ENCODE measurements at places on chromosomes 1 and 21.

- DNase-seq, result no peak
These were observed 845.4 kb upstream of the ADAMTS5 start for GRCh38 chr21:27812279-27812678.

DNA sequence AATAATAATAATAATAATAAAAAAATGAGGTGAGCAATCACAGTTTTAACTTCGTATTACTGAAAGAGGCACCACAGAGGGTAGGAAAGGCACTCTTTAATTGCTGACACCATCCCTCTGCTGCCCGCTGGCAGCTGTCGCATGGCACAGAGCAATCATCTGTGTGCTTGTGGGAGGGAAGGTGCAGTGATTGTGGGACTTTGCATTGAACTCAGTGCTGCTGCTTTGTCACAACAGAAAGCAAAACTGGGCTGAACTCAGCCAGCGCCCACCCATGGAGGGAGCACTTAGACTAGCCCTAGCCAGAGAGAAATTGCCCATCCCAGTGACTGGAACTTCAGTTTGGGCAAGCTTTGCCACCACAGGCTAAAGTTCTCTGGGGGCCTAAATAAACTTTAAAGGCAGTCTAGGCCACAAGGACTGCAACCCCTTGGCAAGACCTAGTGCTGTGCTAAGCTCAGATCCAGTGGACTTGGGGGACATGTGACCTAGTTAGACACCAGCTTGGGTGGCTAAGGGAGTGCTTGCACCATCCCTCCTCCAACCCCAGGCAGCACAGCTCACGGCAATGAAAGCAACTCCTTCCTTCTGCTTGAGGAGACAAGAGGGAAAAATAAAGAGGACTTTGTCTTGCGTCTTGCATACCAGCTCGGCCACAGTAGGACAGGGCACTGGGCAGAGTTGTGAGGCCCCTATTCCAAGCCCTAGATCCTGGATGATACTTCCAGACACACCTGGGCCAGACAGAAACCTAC is 59.3 kb downstream of the WDR4 start:
- DNase-seq, result no peak

DNA sequence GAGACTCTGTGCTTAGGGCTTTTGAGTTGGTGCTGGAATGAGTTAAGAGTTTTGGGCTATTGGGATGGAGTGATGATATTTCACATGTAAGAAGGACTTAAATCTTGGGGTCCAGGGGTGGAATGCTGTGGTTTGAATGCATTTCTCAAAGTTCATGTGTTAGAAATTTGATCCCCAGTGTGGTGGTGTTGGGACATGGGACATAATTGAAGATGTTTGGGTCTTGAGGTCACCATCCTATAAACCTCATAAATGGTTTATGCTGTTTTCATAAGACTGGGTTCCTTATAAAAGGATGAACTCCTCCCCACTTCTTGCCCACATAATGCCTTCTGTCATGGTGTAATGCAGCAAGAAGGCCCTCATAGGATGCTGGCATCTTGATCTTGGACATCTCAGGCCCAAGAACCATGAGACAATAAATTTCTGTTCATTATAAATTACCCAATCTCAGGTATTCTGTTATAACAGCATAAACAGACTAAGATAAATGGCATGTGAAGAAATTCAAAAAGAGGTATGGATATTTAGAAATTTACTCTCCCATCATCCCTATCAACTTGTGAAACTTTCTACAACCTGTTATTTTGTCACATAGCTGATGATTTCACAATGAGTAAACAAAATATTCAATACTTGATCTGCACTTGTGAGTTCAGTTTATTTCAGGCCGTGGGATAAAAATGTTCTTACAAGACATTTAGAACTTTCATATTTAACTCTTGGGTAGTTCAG is 48.0 kb upstream of the NEK7 start:
- no peak for DNase-seq

DNA sequence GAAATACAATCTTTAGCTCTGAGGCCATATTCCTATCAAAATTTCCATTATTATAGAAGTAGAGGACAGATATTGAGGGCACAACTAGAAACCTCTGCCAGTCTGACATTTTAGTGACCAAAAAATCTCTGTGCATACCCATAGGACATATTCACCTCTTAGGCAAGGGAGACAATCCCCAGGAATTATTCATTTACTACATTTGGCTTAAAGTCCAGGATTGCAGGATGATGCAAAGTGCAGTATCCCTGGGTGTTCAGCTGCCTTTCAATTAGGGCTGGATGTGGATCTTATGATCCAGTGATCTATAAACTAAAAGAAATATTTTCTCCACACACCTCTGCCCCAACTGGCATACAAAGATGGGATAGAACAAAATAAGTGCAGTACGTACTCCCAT is 50.9 kb downstream of the PTGS2 start:
- DNase-seq, result no peak

GRCh38 chr1:165592945-165593823 is 37.9 kb upstream of the MGST3 start:
- DNase-seq, result peak; percentile 55

DNA sequence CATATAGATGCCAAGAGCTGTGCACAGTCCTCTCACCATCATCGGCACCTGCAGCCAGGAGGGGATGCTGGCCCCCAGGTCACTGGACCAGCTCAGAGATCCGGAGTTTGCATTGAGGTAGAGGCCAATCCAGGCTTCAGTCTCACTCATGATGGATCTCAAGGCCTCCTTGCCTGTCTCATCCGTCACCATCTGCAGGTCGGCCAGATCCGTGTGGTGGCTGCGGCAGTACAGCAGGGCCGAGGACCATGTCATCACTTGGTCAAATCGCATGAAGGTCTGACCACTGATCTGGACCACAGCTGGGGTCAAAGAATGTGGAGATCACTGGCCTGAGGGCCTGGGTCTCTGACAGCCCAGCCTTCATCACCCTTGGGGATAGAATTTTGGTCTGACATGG is 6.6 kb downstream of the CLEC20A start:
- no peak for DNase-seq

DNA sequence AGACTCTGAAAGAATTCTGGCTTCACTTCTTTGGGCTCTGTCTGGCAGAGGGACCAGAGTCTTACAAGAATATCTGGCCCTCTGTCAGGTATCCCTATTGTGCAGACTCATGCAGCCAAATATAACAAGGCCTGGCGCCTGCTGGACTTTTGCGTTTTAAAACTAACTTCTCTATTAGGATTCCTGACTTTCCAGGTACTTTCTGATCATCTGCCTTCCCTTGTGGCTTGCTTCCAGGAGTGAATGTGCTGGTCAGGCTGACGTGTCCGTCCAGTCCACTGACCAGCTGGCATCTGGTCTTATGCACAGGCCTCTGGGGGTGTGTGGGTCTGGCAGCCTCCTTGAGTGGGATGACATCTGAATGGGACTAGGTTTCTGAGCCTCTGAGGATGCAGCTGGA is 8.6 kb upstream of the RAB29 start:
- no peak for DNase-seq

- no peak for DNase-seq
These were observed 21.1 kb downstream of the GBP1 start for GRCh38 chr1:89043940-89044339.

DNA sequence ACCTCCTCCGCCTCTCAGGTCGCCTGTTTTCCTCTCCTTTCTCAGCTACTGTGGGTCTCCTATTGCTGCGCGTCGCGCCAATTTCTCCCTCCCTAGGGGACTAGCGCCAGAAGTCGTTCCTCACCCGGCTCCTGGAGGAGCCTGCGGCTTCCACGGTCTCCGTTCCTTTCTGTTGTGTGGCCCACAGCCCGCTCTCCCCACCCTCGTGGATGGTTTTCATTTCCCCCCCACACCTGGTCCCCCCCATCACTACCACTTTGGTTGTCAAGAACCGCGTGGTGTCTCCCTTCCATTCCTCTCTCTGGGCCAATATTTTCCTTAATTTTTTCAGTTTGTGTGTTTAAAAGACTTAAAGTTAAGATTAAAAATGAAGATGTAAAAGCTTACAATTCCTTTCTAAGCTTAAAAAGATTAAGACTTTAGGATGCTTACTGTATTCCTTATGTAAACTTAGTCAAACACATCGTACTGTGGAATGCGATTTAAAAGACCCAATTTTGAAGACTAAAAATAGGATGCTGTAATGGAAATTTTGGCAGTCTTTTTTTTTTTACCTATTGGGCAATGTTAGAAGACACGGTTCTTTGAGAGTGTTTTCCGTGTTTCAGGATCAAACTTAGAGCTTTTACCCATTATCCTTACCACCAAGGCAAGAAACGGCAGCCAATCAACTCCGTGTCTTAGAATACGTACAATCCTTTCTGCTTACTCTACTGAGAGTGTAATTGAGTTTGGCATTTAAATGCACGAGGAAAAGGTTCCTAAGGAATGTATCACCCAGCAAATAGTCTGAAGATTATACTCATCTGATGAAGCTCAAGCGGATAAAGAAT is 773 bp downstream of the CNST start:
- DNase-seq, result no peak

GRCh38 chr1:238950784-238951183 is 435.6 kb upstream of the CHRM3 start:
- DNase-seq, result no peak

- peak; percentile 35 for DNase-seq
These were observed 52.4 kb downstream of the PHC2 start for GRCh38 chr1:33378524-33378923.

GRCh38 chr1:55539652-55540512 is 324.7 kb upstream of the USP24 start:
- DNase-seq, result no peak

DNA sequence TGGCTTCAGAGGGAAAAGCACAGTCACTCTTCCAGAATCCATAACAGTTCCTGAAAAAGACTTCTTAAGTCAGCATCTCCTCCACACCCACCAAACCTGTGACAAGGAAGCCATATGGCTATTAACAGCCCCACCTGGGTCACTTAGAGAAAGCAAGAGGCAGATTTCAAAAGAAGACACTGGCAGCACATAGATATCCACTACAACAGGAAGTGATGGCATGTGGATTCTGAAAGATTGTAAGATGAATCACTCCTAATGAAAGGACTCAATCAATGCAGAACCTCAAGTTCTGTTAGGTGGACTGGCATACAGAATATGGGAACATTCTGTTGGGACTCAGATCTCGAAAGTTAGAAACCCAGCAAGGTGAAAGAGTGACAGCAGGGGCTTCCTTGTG is 365.9 kb downstream of the TGFB2 start:
- DNase-seq, result no peak

GRCh38 chr1:6360117-6360496 is 33.5 kb downstream of the ACOT7 start:
- DNase-seq, result no peak

DNA sequence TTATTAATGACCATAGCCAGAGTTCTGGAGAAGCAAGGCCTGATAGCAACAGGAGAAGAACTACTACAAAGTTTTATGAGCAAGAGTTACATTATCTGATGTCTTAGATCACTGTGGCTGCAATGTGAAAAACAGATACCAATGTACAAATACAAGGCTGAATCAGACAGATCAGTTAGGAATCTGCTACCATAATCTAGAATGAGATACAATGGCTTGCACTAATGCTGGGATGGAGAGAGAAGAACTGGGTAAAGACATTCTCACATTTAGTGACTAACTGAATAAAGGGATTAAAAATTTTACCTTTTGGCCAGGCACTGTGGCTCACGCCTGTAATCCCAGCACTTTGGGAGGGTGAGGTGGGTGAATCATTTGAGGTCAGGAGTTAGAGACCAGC is 41.3 kb downstream of the ARID4B start:
- no peak for DNase-seq

GRCh38 chr1:183559061-183559460 is 31.2 kb downstream of the NCF2 start:
- no peak for DNase-seq

DNA sequence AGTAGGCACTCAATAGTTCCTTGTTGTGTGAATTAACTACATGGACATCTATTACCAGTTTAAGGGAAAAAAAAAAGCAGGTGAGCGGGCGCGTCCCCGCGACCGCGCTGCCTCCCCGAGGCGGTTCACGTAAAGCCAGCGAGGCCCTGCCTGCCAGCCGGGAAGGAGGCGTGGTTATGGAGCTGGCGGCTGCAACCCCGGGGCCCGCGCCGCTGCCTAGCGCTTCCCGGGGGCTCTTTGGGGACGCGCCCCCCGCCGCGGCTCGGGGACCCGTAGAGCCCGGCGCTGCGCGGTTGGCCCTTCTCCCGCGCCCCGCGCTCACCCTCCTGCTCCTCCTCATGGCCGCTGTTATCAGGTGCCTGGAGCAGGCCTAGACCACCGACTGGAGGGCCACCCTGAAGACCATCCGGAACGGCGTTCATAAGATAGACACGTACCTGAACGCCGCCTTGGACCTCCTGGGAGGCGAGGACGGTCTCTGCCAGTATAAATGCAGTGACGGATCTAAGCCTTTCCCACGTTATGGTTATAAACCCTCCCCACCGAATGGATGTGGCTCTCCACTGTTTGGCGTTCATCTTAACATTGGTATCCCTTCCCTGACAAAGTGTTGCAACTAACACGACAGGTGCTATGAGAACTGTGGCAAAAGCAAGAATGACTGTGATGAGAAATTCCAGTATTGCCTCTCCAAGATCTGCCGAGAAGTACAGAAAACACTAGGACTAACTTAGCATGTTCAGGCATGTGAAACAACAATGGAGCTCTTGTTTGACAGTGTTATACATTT is 2.6 kb upstream of the CC2D1B start:
- no peak for DNase-seq

DNA sequence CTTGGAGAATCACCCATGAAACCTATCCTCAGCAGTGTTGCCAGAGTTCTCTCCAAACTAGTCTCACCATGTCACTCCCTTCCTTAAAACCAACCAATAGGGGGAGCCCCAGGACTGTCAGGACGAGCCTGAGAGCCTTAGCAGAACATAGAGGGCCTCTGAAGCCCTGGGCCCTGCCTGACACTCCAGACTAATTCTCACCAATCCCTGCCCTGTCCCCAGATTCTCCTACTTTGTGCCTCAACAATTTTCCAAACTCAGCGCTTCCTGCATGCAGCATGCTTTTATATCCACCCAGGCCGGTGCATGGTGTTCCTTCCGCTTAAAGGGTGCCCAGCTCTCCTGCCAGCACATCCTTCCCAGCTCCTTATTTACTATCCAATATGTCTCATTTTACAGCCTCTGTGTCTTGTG is 42.7 kb downstream of the HSD3B1 start:
- DNase-seq, result peak; percentile 8

DNA sequence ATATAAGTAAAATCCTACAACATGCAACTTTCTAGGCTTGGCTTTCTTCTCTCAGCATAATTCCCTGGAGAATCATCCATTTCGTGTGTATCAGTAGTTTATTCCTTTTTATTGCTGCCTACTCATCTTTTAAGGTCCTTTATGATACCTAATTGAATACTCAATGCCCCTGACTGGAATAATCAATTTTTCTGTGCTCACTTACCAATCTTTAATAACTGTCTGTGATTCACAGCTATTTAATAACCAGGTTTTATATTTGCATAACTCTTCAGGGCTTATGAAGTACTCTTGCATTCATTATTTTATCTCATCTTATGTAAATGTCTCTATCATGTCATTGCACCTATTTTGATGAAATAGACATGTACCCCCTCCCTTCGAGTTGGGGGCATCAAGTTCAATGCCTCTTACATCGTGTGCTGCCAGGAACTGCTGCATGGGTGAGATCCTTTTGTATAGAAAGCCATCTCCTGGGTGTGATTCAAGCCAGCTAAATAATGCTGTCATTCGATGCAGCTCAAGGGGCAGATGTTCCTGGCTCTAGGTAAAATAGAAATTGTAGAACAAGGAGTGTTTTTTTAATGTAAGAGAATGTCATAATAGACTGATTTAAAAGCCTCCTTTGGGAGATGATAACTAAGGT is 222.7 kb downstream of the SLC35F3 start:
- DNase-seq, result no peak

GRCh38 chr1:221751226-221751887 is 9.5 kb upstream of the DUSP10 start:
- no peak for DNase-seq
